Smooth muscle cell of bladder (primary cell): ENCODE measurements at places on chromosomes 13 and 19. TPM values are rescaled to one million over a fixed set of nuclear protein-coding genes. Genes with fewer than 3 reads are reported as not detected.

The PLIN5 gene
- total RNA-seq = not detected in 2 replicates

The MEX3D gene
- 25.0 and 35.4 TPM in 2 replicates for total RNA-seq

The EFNB2 gene
- 0.14 and 0.46 TPM in 2 replicates for total RNA-seq

The SPACA4 gene
- 0.14 TPM in 1 of 2 replicates, not detected in the other for total RNA-seq

The KLK3 gene
- not detected in 2 replicates for total RNA-seq

The ZNF415 gene
- total RNA-seq = 11.3 and 13.7 TPM in 2 replicates

The KIR2DL3 gene
- not detected in 2 replicates for total RNA-seq

The IRF2BP1 gene
- total RNA-seq = 18.6 and 22.7 TPM in 2 replicates

The SARS2 gene
- total RNA-seq = 5.7 and 9.0 TPM in 2 replicates

The CDC37 gene
- 188 and 194 TPM in 2 replicates for total RNA-seq

The NUP58 gene
- total RNA-seq = 36.1 and 43.2 TPM in 2 replicates
